Activated naive CD4-positive, alpha-beta T cell (primary cell): ENCODE measurements at places on chromosomes 3 and 15.

GRCh38 chr15:45126535-45127158 lies 3.0 kb downstream of the DUOXA1 start:
- DNase-seq, result no peak

DNA sequence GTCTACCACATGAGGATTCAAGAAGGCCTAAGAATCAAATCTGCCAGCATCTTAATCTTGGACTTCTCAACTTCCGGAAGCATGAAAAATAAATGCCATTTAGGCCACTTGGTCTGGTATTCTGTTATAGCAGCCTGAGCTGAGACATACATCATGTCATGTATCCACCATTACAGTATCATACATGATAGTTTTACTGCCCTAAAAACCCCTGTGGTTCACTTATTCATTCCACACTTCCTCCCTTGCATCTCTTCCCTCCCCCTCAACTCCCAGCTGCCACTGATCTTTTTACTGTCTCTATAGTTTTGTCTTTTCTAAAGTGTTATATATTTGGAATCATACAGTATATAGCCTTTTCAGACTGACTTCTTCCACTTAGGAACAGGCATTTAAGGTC lies 161.8 kb downstream of the SNRK start:
- DNase-seq, result no peak

DNA sequence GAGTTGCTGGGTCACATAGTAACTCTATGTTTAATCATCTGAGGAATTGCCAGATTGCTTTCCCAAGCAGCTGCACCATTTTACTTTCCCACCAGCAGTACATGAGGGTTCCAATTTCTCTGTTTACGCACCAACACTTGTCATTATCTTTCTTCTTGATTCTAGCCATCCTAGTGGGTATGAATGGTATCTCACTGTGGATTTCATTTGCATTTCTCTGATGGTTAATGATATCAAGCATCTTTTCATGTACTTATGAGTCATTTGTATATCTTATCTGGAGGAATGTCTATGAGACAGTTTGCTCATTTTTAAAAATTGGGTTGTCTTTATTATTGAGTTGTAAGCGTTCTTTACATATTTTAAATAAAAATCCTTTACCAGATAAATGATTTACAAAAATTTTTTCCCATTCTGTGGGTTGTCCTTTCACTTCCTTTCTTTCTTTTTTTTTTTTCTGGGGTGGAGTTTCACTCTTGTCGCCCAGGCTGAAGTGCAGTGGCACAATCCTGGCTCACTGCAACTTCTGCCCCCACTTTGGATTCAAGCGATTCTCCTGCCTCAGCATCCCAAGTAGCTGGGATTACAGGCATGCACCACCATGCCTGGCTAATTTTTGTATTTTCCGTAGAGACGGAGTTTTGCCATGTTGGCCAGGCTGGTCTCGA lies 8.9 kb upstream of the SGO1 start:
- DNase-seq, result no peak

DNA sequence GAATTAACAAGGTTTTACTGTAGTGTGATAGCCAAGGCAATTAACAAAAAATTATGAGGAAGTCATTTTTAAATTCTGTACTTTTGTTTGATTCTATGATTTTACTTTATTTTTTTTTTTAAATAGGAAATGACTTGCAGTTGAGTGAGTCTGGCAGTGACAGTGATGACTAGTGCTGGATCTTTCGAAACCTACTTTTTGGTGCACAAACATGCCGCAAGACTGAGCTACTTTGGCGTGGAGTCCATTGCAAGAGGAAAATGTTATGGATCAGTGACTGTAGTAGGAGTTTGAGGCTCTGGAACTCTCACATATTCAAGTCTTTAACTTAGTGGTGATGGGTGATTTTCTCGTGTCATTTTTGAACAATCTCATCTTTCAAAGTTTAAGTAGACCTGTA lies 11.6 kb downstream of the EAF1 start:
- DNase-seq, result no peak

GRCh38 chr3:147388700-147389580 lies 17.4 kb downstream of the ZIC4 start:
- no peak for DNase-seq

DNA sequence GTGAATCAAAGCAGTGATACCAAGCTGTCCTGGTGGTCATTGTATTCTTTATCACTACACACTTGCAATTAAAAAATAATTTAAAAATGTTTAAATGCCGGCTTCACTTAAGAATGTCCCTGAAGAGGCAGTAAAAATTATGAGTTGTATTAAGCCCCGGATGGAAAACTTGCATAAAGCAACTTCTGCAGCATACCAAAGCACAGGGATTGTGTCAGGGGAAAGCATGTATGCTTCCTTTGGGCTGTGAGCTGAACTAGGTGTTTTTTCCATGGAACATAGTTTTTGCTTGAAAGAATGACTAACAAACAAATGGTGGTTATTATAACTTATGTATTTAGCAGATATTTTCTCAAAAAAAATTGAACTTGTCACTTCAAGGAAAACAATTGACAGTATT lies 143.1 kb downstream of the ARNT2 start:
- DNase-seq, result no peak

GRCh38 chr15:72766780-72767179 lies 16.8 kb downstream of the ADPGK start:
- no peak for DNase-seq

DNA sequence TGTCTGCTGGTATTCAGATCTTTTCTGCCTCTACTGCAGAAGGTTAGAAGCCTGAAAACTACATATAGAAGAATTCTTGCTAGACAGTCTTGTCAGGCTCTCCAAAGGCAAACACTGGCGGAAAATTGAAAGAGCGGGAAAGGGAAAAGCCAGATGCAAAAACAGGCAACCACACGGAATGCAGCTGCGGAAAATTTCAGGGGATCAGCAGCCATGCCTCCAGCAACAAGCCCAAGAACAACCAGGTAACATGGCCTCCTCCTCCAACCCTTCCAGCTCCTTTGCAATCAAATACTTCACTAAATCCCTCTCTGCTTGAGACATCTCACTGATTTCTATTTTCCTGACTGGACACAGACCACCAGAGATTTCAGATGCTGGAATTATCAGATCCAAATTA lies 9.6 kb downstream of the UBP1 start:
- DNase-seq, result no peak

DNA sequence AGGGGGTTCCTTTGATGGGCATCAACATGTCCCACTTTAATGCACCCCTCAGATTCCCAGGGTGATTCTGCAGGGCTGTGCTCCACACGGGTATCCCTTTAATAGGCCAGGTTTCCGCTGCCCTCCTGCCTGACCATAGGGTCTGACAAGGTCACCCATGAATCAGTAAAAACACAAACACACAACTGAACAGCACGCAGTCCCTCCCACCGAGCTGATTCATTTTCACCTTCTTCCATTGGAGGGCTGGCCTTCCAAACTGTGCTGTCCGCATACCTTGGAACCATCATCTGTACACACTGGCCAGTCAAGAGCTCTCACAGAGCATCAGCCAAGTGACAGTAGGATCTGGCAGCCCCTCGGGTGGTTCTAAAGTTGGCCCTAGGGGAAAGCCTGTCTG lies 93.7 kb downstream of the FBLN2 start:
- no peak for DNase-seq

- no peak for DNase-seq
These were observed 448 bp downstream of the PLXNB1 start for GRCh38 chr3:48429317-48429959.

DNA sequence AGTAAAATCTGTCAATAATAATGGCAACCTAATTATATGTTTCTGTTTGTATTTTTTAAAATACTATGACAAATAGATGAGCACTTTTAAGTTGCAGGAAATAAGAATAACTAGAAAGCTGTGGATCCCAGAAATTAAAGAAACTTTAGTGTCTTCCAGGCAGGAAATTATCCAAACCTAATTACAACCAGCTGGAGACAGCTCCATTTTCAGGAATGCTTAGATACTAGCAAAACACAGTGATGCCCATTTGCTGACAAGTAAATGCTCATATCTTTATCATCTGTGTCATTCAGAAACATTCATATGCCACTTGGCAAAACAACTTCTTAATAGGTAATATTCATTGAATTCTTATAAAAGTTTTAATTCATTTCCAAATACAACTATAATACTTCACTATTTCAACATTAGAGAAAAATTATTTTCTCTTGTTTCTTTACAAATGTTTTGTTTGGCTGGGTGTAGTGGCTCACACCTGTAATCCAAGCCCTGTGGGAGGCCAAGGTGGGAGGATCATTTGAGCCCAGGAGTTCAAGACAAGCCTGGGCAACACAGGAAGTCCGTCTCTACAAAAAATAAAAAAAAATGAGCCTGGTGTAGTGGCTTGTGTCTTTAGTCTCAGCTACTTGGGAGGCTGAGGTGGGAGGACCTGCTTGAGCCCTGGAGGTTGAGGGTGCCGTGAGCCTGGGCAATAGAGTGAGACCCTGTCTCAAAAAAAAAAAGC lies 169.1 kb upstream of the TSPAN3 start:
- DNase-seq, result no peak

DNA sequence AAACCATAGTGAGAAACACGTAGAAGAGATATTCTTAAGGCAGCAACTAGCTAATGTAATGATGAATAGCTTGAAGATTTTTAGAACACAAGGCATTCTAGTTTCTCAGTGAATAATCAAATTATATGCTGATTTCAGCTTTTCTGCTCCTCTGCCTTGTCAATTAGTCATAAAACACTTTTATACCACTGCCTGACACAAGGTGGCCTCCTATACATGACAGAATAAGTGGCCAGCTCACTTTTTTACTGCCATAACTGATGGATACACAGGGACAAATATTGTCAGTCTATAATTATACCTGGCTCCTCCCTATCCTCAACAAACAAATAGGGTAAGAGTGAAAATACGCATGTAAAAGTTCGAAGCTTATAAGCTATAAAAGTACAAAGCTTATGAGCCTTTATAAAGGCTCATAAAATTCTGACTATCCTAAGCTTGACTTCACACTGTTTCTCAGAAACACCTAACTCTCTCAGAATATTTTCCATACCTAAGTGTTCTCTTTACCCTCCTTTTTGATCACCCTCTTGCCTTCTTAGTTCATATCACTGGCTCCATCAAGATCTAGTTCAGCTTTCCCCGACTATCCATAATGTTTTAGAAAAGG lies 81.6 kb downstream of the HERC1 start:
- no peak for DNase-seq

DNA sequence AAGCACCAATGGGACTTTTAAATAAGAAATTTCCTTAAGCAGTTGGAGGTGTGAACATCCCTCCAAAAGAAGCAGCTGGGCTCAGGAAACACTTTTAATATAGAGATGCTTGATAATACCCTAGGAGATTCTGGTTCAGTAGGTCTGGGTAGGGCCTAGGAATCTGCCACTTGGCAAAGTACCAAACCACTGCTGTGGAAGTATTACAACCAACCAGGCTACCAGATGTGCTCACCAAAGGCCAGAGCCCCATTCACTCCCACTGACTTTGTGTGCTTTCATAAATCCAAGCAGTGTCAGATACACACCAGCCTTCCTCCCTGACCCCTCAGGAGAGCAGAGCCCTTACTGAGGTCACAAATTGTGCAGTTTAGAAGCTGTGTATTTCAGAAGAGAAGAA lies 162.6 kb downstream of the CCNL1 start:
- DNase-seq, result no peak
